ENCODE measurements at places on chromosomes 5 and 9. TPM values are rescaled to one million over a fixed set of nuclear protein-coding genes. Genes with fewer than 3 reads are reported as not detected.

Gene MZB1
- 70.6 TPM for total RNA-seq

Gene KCNIP1
- total RNA-seq: not detected

Gene FOXD4L3
- not detected for total RNA-seq

DNA sequence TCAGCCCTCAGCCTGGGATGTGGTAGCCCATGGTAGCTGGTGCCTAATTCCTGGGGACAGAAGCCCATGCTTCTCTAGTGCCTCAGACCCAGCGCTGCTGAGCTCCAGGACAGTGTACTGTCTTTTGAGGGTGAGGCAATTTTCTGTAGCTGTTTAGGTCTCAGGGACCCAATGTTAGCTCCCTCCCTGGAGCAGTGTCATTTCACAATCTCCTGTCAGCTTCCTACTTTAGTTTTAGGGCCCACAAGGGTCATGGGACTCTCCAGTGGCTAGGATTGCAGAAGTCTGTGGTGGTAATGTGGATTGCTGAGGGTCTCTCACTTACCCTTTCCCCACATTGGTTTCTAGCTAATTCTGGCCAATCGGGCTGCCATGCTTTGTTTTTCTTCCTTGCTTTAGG, 67.7 kb upstream of the CCL21 start:
- DNase-seq: no peak

DNA sequence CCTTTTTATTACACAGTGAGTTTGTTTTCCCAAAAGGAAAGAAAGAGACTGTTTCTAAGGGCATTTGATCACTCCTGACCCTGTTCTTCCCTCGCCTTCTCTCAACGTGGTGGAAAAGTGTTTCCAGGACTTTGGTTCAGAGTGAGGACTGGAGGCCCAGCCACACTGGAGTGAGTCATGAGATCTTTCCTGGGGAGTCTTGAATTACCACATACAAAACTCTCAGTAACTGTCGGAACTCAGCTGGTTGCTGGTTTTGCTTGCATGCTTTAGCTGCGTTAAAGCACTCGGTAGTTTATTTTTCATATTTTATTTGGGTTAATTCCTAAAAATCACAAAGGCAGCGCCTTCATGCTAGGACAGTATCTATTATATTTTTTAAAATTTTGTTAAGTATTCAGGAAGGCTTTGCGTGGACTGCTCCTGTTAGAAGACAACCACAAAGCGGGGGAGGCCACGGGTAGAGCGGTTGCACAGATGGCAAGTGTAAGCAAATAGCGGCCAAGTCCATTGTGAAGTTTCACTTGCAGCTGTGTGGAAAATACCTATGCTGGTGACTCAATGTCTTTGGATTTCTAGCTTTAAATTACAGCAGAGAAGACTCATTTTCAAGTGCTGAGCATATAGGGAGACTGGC, 77.7 kb downstream of the ARSB start:
- no peak for DNase-seq

GRCh38 chr5:157464519-157465171, 4.6 kb downstream of the NIPAL4 start:
- no peak for DNase-seq

DNA sequence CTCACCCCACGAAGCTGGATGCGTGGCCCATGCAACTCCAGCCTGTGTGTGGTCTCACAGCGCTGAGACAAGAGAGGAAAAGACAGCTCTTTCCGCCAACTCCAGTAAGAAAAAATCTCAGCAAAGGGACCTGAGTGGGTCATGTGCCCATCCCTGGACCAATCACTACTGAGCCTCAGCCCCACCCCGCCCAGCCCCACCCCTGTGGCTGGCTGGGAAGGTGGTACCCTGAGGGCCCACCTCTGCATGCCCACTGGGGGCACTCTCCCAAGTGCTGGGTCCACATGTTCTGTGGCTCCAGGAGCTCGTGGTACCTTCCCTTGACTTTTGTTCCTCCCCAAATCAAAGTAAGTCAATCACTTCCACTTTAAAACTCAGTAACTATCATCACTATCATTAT, 105.1 kb upstream of the SMIM23 start:
- no peak for DNase-seq

GRCh38 chr5:109612278-109612905, 77.3 kb upstream of the MAN2A1 start:
- DNase-seq: no peak

DNA sequence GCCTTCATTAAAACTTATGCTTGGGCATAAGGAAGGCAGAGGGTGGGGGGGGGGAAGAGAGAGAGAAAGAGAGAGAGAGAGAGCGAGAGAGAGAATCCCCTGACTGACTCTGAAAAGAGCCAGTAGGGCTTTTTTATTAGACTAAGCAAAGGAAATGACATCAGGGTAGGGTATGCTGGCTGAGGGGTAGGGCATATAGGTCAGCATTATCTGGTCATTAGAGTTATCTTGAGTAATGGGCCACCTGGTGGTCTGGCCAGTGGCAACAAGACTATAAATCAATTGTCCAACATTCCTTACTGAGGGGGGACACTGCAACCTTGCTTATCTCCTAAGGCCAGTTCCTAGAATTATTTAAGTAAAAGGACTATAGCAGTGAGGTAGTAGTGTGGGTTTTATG, 67.2 kb downstream of the TSSK1B start:
- no peak for DNase-seq

GRCh38 chr5:111229871-111230810, 6.0 kb downstream of the CAMK4 start:
- DNase-seq: peak; percentile 77

- DNase-seq: no peak
Measured at GRCh38 chr5:80208381-80208780, 47.5 kb downstream of the SERINC5 start.

GRCh38 chr9:133960568-133961129, 31.5 kb downstream of the VAV2 start:
- no peak for DNase-seq

DNA sequence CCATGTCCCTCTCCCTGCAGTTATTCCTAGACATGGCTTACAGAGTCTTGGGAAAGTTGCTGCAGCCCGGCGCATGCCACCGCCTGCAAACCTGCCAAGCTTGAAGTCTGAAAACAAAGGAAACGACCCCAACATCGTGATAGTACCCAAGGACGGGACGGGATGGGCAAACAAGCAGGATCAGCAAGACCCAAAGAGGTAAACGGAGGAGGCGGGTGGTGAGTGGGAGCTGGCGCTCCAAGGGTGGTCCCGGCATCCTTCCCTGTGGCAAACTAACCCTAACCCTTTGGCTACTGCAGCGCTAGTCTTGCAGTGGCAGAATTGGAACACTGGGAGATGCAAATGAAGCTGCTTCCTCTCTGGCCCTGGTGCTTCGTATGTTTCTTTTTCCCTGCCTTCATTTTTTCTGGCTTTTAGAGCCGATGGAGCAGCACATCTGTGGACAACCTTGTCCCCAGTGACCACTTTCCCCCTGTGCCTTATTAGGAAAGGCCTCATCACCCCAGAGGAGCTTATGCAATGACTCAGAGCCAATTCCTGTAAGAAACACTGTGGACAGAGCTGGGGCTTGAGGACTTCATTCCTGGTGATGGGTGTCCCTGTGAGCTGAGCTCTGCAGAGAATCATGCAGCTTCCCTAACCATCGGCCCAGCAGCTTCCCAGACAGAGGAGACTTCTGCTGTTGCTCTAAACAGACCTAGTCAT, 38.9 kb downstream of the PRRC2B start:
- no peak for DNase-seq
